ENCODE measurements at places on chromosomes 12 and 14.

DNA sequence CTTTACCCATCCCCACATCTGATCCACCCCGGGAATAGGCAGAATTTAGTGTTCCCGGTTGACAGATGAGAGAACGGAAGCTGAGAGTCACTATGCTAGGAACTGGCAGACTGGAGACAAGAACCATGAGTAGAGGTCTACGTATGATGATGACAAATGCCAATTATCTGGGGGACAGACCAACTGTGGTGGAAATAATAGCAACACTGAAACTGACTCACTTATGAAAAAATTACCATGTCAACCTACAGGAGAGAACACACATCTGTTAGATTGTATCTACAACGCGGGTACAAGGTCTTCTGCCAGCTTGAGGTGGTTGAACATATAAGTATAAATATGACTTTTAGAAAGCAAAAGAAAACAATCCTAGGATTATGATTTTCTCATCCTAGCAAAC, 15.4 kb upstream of the SELPLG start:
- DNase-seq, result no peak

DNA sequence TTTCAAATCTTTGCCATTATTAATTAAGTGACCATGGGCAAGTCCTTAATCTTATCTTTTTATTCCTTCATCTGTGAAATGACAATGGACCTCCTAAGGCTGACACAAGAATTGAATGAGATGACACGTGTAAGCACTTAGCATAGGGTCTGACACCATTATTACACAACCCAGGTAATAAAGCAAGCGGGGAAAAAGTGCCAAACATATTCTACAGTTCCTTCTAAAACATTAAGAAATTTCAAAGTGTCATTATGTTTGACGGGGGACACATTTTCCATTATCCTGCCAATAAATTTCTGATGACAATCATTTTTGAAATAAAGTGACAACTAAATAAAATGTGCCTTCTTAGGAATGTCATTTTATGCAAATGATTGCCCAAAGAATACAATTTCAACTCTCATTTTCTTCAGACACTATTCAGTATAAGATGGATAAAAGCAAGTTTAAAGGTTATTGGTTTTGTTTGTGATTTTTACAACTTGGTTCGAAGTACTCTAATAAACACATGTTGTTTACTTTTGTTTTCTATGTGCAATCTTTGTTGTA, 3.0 kb downstream of the ANKS1B start:
- no peak for DNase-seq

GRCh38 chr12:106704081-106704480, 70.4 kb upstream of the RIC8B start:
- DNase-seq, result no peak

GRCh38 chr12:46230306-46230705, 38.5 kb downstream of the SLC38A1 start:
- DNase-seq, result no peak

DNA sequence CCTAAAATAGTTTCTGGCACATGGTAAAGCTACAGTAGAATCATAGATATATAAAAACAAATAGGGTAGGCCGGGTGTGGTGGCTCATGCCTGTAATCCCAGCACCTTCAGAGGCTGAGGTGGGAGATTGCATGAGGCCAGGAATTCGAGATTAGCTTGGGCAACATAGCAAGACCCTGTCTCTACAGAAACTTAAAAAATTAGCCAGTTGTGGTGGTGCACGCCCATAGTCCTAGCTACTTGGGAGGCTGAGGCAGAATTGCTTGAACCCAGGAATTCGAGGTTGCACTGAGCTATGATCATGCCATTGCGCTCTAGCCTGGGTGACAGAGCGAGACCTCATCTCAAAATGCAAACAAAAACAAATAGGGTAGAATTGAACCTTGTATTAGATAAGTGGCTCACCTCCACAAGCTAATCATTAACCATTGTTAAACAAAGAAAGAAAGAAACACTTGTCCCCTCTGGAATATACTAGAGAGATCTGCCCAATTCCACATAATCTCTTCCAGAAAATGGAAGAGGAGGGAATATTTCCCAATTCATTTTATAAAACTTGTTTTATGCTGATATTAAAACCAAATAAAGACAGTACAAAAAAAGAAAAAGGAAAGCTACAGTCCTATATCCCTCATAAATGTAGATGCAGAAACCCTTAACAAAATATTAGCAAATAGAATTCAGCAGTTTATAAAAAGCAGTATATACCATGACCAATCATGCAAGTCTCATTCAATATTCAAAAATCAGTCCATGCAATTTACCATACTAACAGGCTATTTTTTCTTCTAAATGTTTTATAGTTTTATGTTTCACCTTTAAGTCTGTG, 22.7 kb upstream of the DHRS2 start:
- no peak for DNase-seq

DNA sequence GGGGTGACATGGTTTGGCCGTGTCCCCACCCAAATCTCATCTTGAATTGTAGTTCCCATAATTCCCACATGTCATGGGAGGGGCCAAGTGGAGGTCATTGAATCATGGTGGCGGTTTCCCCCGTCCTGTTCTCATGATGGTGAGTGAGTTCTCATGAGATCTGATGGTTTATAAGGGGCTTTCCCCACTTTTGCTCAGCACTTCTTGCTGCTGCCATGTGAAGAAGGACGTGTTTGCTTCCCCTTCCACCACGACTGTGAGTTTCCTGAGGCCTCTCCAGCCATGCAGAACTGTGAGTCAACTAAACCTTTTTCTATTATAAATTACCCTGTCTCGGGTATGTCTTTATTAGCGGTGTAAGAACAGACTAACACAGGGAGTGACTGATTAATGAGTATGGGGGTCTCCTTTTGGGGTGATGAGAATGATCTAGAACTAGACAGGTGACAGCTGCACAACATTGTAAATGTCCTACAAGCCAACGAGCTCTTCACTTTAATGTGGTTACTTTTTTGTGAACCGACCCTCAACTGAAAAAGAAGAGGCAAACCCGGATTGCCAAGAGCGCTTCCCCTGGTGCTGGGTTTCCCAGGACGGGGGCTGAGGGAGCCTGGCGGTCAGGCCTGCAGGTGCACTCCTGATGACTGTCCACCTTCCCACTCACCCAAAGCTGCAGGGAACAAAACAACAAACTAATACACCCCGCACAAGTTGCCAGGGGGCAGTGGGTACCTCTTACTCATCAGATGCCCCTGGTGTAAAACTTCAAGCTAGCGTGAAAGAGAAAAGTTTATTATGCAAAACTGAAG, 90.1 kb downstream of the NCOR2 start:
- DNase-seq, result no peak

- DNase-seq, result no peak
Observed at GRCh38 chr14:92437729-92438285, 75.8 kb upstream of the RIN3 start.

DNA sequence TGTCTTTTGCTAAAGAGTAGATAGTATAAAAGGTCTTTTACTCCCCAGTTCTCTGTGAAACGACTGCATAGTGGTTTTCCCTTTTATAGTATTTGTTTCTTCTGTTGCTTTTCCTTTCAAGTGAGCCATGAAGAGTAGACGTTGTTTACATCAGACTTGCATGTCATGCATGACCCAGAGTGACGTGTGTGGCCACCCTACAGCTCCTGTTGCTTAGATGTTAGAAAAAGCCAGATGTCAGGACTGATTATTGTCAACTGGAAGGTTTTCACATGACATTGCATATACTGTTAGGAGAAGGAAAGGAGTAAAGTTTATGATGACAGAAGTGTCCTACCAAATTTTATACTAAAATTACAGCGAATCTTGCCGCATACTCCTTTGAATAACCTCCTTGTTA, 1.3 kb upstream of the RD3L start:
- no peak for DNase-seq

DNA sequence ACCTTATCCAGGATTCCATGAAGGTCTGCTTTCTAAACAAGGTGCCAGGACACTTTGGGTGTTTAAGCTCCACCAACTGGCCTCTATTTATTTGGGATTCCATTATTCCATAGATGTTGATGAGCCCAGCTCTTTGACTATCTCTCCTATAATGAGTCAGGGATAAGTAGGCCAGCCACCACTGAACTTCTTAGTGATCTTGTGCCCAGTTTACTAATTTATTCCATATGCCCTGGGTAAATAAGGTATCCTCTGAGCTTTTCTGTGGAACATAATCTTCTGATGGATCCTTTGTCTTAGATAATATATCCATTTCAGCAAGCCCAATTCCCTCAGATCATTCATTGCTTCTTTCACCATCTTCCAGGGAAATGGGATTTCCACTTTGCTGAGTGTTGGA, 535.0 kb downstream of the FOXG1 start:
- DNase-seq, result no peak

DNA sequence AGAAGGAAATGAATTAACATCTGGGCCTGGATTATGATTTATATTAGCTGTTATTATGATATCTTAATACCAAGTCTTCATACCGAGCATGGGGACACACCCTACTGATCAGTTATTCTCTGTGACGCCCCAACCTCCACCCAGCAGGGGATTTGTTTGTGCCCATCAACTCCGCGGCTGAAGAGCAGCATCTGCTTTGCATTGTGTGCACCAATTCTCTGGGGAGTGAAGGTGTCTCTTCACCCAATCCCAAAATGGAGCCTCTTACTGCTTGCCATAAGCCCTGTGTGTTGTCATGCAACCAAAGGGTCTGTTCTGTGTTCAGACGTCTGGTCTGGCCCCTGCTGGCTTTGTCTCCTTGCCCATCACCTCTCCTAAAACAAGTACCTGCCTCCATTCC, 25.4 kb downstream of the DHRS2 start:
- DNase-seq, result no peak

- DNase-seq, result no peak
Observed at GRCh38 chr14:44990533-44990932, 28.5 kb downstream of the TOGARAM1 start.

DNA sequence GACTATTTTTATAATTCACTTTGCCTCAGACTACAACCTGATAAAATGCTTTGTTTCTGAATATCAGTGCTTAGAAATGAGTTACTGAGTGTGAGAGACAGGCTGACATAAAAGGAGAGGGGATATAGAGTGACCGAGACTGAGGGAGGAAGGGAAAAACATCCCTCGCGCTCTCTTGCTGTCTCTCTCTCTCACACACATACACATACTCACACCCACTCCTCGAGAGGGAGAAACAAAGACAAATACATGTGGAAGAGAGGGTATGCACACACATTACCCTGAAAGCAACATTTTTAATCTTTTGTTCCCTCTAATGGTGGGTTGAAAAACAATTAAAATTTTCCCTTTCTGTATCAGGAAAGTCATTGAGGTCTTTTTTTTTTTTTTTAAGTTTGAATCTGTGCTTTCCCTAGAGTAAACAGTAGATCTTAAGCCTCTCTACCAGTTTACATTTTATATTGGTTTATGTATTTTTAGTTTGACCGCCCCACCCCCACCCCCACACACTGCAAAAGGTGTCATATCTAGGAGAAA, 45.3 kb downstream of the FRS2 start:
- DNase-seq, result no peak

DNA sequence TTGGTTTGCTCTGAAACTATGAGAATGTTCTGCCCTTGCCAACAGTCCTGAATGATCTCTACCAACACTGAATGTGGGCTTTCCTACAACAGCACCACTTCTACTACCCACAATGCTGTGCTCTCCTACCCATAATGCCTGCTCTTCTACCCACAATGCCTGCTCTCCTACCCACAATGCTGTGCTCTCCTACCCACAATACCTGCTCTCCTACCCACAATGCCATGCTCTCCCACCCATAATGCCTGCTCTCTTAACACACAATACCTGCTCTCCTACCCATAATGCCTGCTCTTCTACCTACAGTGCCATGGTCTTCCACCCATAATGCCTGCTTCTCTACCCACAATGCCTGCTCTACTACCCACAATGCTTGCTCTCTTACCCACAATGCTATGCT, 92.3 kb downstream of the KCNK13 start:
- no peak for DNase-seq

- DNase-seq, result no peak
Observed at GRCh38 chr12:92237762-92238523, 92.3 kb upstream of the BTG1 start.

GRCh38 chr12:102946042-102946441, 11.4 kb upstream of the ASCL1 start:
- DNase-seq, result no peak

- no peak for DNase-seq
Observed at GRCh38 chr12:53200107-53200457, 7.0 kb downstream of the ITGB7 start.

DNA sequence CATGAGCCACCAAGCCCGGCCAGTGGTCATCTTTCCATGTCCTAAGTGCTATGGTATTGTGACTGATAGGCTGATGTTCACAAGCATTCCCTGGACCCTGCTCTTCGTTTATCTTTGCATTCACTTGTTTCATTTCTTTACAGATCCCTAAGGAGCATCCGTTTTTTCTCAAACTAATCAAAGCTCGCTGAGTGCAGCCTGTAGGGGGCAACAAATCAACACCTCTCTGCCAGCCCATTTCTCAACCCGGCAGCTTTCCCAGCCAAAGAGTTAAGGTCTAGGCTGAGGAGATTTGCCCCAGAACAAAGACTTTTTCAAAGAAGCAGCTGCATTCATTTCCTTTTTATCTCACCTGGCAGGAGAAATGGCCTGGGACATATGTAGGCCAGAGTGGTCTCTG, 12.1 kb downstream of the SIRT4 start:
- no peak for DNase-seq

All from hepatic stellate cell (primary cell).